ENCODE measurements at places on chromosomes 2 and 18.

DNA sequence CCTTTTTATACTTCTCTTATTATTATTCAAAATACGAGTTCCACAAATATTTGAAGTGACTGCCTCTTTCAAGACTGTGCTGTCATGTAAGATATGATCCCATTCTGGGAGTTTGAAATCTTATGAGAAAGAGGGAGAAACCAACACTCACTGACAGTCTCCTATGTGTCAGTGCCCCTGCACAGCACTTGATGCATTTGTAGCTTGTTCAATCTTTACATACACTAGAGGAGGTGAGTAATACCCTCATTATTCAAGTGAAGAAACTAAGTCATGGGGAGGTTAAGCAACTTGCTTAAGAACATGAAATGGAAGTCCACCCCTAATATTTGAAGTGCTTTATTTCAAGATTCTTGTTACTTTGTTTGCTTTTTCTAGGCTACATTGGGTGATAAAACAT lies 459.5 kb upstream of the FANCL start:
- DNase-seq = no peak

DNA sequence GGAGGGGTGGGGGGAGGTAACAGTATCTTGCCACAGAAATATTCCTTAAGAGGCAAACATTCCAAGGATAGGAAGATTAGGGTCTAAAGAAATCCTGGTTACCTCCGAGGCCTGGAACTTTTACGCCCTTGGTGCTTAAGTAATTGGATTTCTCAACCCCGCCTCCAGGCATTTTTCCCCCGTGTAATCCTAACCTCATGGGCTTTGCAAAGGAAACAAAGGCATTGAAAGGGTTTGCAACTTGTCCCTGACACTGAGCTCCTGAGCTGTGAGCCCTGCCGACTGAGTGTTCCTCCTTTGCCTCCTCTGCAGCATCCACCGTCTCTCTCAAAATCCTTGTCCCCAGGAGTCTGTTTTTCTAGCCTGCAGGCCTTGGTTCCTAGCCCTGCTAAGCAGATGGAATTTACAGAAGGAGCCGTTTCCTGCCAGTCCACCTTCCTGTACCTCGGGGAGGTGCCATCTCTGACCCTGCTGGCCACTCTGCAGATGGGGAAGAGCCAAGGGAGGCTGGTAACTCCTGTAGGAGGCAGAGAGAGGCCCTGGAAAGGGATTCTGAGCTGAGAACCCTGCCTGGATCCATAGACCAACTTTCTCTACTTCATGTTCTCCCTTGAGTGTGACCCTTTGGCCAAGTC lies 24.2 kb downstream of the TET3 start:
- no peak for DNase-seq

DNA sequence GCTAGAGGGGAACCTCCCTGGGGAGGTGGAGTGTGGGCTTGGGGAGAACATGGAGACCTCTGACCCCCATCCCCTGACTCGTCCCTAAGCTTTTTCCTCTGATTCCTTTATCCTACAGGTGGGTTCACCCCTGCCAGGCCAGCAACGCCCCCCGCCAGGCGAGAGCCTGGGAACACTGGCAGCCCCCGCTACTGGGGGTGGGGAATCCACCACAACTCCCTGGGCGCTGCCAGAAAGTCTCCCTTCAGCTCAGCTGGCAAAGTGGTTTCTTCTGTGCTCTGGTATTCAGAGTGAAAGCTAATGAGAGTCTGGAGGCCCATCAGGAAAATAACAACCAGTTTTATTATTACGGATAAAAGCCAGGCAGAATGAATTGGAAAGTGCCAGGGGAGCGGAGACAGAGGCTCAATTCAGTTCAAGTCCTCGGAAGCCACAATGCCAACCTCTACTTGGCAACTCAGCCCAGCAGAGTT lies 2.8 kb downstream of the DIPK1C start:
- no peak for DNase-seq

GRCh38 chr18:65235966-65236624 lies 514.7 kb upstream of the CDH7 start:
- DNase-seq = no peak

DNA sequence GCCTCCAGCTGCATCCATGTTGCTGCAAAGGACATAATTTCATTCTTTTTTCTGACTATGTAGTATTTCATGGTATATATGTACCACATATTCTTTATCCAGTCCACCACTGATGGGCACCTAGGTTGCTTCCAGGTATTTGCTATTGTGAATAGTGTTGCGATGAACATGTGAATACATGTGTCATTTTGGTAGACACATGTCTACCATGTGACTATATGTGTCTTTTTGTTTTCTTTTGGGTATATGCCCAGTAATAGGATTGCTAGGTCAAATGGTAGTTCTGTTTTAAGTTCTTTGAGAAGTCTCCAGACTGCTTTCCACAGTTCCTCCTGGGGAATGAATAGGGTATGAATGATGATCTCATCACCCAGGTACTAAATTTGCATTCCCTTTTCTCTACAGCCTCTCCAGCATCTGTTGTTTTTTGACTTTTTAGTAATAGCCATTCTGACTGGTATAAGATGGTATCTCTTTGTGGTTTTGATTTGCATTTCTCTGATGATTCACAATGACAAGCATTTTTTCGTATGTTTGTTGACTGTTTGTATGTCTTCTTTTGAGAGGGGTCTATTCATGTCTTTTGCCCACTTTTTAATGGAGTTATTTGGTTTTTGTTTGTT lies 35.6 kb upstream of the FEZ2 start:
- no peak for DNase-seq

- peak; percentile 4 for DNase-seq
Measured at GRCh38 chr2:70412294-70413070, 110.6 kb upstream of the FAM136A start.

DNA sequence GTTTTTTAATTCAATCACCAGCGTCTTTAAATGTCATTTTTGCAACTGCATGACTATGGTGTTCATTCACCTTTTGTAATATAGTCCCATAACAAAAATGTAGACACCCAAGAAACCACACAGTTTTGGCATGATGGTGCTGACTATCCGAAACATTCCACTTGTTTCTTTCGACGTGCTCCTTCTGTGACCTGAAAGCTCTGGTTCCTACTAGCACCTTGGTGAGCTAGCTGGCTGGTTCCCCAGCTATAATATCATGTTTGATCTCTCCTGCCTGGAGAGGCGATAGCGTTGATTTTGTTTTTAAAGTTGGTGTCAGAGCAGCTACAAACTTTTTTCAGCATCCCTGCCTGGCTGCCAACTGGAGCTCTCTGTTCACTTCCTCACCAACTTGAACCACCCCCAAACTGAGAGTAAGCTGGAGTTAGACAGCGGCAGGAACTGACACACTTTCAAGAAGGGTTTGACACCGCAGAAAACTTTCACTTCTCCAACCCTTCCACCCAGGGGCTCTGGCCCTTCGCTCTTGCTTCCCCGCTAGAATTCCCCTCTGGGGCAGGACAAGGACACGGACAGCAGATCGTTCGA lies 1.1 kb downstream of the ATAD2B start:
- peak; percentile 68 for DNase-seq

- no peak for DNase-seq
Measured at GRCh38 chr2:43803113-43803512, 29.3 kb downstream of the DYNC2LI1 start.

DNA sequence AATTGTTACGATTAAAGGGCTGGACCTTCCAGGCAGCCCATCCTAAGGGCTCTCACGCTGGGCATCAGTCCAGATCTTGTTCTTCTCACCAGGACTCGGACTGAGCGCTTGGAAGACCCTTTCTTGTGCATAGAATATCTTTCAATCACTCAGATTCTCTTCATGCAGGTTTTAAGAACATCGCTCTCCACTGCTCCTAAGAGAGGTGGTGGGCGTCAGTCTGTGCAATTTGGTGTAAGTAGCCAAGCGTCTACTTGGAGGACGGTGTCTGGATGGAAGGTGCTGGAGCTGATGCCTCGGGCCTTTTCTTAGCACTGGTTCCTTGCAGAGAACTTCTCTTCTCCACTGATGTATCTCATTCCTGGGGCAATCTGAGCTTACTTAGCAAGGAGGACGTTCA lies 68.7 kb downstream of the ASB1 start:
- DNase-seq = no peak

DNA sequence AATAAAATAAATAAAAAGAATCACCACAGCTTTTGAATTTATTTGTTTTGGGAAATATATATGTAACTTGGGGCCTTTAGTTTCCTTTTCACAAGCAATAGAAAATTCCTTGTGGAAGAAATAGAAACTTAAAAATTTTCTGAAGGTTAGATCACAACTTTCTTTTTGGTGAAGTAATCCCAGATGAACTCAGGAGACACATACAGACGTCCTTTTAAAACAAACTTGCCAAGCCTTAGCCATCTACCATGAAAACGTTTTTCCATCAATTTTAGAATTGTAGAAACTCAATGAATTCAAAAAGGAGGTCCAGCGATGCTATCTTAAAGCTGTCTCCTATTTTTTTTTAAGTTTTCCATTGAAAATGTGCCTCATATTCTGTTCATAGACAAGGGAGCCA lies 225.6 kb downstream of the ASXL3 start:
- DNase-seq = no peak

DNA sequence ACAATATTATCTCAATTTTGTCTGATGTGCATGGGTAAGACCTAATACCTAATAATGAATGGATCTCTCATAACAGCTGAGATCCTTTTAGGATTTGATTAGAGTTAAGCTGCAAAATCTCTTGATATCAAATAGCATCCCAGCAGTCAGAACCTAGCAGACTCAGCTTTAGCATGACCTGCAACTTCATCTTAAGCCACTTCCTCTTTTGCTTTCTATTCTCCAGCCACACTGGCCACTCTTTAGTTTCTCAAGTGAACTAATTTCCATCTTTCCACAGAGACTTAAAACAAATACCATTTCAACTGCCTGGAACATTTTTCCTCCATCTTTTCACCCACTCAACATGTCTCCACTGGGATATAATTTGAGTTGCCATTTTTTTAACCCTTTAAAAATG lies 1251.6 kb upstream of the ZEB2 start:
- DNase-seq = no peak

GRCh38 chr18:67400502-67401117 lies 115.9 kb downstream of the DSEL start:
- DNase-seq = peak; percentile 49

DNA sequence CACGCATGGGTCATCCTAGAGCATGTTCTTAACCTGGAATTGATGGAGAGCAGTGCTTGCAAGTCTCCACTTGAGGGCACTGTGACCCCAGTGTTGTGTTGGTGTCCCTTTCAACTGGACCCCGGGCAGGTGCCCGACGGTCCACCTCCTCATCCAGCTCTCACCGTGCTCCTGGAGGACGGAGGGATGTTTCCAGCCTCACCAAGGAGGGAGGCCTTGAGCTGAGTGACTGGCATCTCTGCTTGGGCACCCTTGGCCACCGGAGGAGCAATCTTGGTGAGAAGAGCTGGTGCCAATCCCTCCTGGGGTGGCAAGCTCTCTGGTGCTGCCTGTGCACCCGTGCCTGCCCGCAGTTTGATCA lies 45.4 kb upstream of the ASB18 start:
- peak; percentile 8 for DNase-seq
